ENCODE measurements at places on chromosomes 3 and 15. TPM values are rescaled to one million over a fixed set of nuclear protein-coding genes. Genes with fewer than 3 reads are reported as not detected.

Gene SERPINI2
- not detected for total RNA-seq

Gene TBC1D23
- total RNA-seq: 47.4 TPM

Gene STX19
- 2.8 TPM for total RNA-seq

Gene RTP1
- total RNA-seq: not detected

Gene FBN1
- total RNA-seq: 46.9 TPM

Gene SNX22
- total RNA-seq: 28.3 TPM

Gene PAQR9
- not detected for total RNA-seq

Gene INSYN1
- total RNA-seq: 6.2 TPM

Gene PP2D1
- not detected for total RNA-seq

Gene OCA2
- total RNA-seq: 0.55 TPM

Gene KCNMB3
- 2.5 TPM for total RNA-seq

Gene DNAH12
- total RNA-seq: 0.52 TPM

Gene LMAN1L
- total RNA-seq: not detected

Gene ECE2
- not detected for total RNA-seq

Gene PPP2R3A
- total RNA-seq: 7.4 TPM

Gene ACTRT3
- total RNA-seq: 1.2 TPM

Gene TRH
- total RNA-seq: not detected

Gene AGTR1
- 7.8 TPM for total RNA-seq

Gene SCN5A
- 0.58 TPM for total RNA-seq

Gene PLA2G4D
- not detected for total RNA-seq

Gene CSTA
- total RNA-seq: 22.3 TPM

Gene MYO5C
- total RNA-seq: 80.0 TPM

Gene SMAD6
- total RNA-seq: 167 TPM

Gene SLC9C1
- not detected for total RNA-seq

Gene TNNC1
- 88.9 TPM for total RNA-seq

Gene ADCY5
- 4.0 TPM for total RNA-seq

Gene EXD1
- not detected for total RNA-seq

Gene DHX36
- 58.4 TPM for total RNA-seq

Gene SLC12A8
- total RNA-seq: 11.8 TPM

Gene ZPLD1
- total RNA-seq: not detected

Gene GCHFR
- total RNA-seq: 55.2 TPM

Gene FILIP1L
- 43.2 TPM for total RNA-seq

Gene WNT7A
- 6.6 TPM for total RNA-seq

Gene UBE2E2
- total RNA-seq: 45.9 TPM
